Bone marrow (tissue), 2 donors: ENCODE measurements at places on chromosomes 5 and 9.

- DNase-seq: no peak
These were observed 19.1 kb downstream of the URM1 start for GRCh38 chr9:128390150-128390812.

- DNase-seq: no peak
These were observed 14.6 kb upstream of the RNU6ATAC start for GRCh38 chr9:134178768-134179551.

DNA sequence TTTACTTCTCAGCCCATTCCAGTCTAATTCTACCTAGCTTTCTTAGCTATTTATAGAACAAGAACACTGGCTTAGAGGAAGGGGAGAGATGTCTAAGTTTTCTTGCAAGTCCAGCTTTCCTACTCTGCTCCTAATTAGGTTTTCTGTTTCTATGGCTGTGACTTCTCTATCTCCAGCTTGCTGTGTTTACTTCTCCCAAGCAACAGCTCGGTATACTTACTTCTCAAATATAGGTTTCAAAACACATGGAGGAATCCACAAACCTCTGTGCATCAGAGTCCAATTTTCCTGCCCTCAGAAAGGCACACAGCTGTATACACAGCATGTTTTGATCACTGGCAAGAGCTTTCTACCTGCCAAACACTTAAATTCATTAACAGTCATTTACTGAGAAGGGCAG, 17.4 kb upstream of the HMGCR start:
- DNase-seq: no peak

DNA sequence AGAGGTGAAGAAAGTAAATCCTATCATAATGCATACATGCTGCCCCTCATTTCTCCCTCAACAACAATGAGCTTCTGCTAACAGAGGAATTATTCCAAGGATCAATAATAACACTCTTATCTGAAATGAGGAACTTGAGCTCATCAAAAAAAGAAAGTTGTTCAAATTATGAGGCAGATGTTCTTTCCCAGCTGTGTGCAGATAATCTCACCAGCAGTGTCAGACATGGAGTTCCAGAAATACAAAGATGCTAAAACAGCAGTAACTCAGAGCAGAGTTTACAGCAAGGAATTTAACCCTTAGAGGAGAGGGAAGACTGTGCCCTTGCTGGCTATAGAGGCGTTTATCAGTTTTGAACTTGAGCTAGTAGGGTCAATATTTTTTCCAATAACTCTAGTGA, 153.1 kb downstream of the TRIM36 start:
- no peak for DNase-seq

DNA sequence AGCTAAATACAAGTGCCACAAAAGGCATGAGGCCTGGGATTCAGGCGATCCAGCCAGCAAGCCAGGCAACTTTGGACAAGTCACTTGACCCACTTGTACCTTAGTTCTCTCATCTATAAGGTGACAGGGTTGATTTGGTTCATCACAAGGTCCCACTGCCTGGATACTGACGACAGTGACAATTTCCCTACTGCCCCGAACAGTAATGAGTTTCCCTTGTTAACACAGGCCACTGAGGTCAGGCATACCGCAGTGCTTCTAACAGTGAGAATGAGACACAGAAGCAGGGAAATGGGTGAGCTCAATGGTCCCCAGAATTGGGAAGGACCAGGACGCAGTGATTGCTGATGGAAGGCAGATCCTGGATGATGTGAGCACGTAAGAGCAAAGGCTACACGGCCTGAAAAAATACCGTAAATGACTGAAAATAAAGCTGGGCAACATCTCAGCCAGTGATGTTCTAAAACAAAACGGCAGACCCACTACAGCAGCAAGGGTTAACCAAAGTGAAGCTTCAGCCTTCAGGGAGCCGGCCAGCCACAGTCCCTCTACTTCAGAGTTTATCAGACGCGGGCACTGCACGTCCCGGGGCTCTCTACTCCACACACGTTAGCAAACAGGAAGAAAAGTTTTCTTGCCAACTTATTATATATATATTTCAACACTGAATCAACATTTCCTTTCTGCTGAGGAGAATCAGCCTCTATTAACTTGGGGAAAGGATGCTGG, 846 bp downstream of the MGAT1 start:
- no peak for DNase-seq

DNA sequence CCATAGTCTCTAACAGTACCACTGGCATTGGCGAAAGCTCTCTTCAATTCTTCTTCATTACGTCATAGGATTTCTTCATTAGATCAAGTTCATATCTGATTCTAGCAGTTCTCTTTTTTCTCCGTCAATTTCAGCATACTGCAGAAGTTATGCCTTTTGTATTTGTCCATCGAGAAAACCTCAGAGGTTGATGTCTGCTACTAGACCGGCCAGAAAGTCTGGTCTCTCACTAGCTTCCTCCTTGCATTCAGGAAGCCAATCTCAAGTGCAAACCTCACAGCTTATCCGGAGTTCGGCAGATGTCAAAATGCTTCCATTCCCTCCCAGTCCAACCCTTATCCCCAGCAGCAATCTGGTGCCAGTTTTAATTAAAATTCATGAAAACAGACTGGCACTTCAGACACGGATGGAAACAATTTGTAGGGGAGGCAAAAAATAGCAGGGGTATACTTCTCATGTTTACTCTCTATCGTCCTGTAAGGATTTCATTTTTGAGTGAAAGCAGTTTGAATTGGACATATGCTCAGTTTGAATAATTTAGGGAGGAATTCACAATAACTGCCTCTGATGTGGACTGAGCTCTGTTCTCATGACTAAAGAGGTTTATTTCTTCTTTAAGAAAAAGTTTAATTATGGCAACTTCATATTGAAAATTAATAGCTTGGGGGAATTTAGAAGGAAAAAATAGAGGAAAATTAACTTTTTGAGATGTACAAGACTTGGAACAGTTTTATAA, 56.4 kb upstream of the TMC1 start:
- DNase-seq: peak; percentile 11

DNA sequence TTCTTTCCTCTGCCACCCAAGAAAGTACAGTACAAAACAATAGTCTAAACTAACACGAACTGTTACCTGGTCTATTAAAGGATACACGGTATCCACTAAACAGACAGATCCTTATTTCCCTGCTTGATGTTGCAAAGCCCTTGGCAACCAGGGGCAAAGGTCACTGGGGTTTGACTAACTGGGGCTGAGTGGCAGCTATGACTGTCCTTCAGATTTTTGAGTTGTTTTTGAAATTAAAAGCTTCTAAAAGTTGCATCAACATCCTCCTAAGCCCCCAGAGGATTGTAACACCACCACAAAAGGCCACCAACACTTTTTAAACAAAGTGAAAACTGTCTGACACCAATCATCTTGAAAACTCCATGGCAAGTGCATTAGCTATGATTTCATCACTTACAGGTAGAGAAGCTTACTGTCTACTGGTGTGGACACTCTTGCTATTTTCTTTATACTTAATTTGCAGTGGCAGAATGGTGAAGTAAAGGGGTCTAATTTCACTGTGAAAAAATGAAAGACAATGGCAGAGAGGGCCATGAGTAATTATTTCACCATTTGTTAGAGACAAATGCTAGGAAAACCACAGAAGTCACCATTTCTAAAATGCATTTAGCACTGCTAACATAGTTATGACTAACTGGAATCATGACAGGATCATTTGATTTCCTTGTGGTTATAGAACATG, 292.4 kb downstream of the EFNA5 start:
- no peak for DNase-seq

DNA sequence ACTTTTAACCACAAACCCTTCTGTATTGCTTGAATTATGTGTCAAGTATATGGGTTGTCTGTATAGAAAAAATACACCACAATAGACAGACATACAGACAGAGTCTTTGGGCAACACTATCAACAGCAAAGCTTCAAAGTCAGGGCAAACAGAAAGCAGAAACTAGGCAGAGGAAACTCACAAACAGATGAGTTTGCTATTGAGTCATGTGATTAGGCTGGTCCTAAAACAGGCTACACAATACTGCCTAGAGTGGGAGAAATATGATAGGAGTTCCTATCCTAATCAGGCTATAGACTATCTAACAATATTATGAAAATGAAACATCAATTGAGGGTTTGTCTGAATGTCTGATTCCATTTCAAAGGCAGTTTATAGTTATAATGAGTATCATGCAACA, 156.4 kb downstream of the EDIL3 start:
- DNase-seq: no peak

GRCh38 chr5:134555890-134556311, 30.4 kb downstream of the JADE2 start:
- DNase-seq: peak; percentile 69

DNA sequence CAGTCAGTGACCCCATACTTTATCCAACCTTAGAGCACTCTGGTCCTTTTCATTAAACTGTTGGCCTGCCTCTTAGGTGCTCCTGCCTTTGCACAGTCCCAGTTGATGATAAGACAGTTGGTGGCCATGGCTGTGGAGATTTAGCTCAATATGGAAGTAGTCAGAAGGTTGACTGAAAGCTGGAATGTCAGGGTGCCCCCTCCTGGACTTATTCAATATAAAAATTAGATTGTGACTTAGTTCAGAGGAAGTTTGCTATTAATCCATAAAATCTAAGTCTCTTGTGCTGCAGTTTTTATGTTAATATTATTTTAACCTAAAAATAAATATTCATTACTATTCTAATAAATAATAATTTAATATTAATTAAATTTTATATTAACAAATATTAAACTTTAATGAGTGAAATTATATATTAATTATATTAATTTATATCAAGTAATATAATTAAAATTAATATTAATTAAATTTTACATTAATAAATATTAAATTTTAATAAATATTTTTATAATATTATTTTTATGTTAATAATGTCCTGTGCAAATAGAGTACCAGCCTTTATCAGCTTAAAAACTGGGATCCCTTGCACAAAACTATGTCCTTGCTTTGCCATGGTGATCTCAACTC, 77.7 kb upstream of the ADAMTSL1 start:
- no peak for DNase-seq

DNA sequence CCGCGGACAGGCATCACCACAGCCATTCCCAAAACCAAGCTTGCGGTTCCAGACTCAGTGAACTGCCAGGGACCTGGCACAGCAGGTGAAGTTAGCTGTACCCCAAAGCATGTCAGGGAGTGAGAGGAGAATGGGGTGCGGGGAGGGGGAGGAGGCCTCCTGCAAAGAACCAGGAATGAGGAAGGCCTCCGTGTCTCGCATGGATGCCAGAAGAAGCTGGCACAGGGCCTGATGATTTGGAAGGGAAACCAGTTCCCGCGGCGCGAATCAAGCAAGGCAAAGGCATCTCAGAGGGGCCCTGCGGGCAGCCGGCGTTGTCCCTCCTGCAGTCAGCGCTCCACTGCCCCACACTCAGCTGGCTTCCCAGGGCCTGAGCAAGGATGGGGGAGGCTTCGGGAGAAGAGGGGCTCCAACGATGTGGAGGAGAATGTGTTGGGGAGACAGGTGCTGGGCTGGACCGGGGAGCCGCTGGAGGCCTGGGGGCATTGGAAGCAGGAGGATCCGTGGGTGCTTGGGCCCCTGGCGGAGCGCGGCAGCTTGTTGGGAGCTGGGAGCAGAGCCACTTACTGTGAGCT, 14.6 kb downstream of the SLC9A3 start:
- DNase-seq: no peak

GRCh38 chr9:12775679-12776512, 1.1 kb downstream of the LURAP1L start:
- no peak for DNase-seq
